ENCODE measurements at places on chromosomes 12 and 14.

GRCh38 chr12:75545636-75546035 is 34.2 kb upstream of the KRR1 start:
- DNase-seq = no peak

DNA sequence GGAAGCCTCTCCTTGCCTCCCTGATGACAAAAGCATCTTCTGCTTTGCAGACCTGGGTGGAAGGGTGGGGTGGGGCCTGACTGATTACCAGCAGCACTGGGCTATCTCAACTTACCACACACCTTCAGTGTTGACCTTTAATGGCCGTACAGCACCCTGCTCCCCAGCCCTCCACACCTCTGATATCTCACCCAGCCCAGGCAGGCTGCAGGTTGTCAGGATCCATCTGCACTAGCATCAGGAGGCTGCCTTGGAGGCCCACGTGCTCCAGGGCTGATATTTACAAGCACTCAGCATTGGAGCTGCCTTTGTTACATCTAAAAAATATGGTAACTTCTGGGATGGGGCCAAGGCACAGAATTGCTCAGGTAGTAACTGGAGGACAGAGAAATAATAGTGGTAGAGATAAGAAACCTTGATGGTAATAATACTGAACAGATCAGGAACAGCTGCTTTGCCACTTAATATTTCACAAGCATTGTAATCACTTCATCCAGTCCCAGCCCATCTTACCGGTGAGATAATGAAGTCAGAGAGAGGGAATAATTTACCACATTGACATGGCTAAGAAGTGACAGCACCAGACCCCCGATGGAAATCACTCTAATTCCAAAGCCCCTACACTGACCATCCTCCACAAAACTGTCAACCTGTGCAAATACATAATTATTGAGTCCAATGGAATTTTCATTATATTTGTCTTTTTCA is 125.2 kb upstream of the RFLNA start:
- DNase-seq = no peak

DNA sequence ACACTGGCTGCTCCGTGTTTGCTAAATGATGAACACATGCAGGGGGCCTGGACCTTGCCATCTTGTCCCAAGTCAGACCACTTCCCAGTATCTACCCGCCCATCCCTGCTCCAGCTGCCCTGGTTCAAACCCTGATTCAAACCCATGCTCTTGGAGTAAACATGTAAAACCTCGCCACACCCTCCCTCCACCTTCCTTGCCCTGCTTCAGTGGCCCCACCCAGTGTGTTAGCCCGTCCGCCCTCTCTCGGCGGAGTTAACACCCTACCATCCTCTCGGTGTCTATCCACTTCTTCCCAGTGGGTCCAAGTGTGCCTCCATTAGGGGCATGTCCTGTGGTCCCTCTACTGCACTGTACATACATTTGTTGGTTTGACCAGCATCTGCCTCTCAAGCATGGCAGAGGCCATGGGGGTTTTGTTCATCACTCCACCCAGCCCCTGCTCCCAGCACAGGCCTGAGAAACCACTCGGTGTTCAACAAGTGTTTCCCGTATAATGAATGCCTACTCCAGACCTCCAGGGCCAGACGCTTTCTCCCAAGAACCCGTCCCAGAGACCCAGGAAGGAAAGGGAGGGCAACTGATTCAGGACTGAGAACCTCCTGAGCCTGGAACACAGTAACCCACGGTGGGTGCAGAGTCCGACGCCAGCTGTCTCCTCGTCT is 37.1 kb downstream of the P2RX4 start:
- no peak for DNase-seq

GRCh38 chr14:68233101-68233784 is 413.7 kb downstream of the RAD51B start:
- no peak for DNase-seq

DNA sequence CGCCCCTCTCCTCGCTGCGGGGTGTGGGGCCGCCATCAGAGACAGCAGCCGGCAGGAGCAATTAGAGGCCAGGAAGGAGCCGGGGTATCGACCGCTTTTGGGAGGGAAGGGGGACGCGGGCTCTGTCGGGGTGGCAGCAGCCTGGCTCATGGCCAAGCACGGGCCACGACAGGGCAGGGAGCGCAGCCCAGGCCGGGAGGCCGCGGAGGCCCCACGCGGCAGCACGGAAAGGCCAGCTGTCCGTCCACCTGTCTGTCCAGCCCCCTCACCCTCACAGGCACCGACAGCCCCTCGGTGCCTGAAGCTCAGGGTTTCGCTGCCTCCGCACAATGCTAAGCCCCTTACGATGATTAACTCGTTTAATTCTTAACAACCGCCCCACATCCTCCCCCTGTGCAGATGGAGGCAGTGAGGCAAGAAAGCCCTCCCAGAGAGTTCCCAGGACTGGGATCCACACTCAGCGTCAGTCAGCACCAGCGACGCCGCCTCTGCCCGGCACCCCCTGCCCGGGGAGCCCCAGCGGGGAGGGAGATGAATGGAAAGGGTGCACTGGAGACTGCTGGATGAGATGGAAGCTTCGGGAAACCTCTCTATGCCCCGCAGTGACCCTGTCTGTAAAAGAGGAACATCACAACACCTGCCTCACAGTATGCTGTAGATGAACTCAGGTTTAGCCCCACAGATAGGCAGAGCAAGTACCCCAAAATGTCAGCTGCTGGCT is 23.7 kb downstream of the NCOR2 start:
- peak; percentile 55 for DNase-seq

DNA sequence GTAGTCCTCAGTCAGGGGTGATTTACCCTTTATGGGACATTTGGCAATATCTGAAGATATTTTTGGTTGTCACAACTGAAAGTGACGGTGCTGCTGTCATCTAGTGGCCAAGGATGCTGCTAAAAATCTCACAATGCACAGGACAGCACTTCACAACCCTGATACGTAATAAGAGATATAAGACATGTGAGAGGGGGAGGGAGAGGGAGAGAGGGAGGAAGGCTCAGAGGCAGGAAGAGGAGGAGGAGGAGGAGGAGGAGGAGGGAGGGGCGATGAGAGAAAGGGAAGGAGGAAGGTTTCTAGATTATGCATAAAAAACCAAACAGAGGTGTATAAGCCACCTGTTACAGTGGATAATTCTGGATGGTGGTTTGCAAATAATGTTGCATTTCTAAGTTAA is 14.3 kb downstream of the MYL2 start:
- no peak for DNase-seq

- DNase-seq = no peak
These were observed 3.9 kb downstream of the CTDSP2 start for GRCh38 chr12:57842342-57843294.

- DNase-seq = no peak
These were observed 24.3 kb downstream of the PPP1CC start for GRCh38 chr12:110718222-110718908.

- DNase-seq = peak; percentile 7
These were observed 249.3 kb upstream of the KRR1 start for GRCh38 chr12:75760573-75761294.

DNA sequence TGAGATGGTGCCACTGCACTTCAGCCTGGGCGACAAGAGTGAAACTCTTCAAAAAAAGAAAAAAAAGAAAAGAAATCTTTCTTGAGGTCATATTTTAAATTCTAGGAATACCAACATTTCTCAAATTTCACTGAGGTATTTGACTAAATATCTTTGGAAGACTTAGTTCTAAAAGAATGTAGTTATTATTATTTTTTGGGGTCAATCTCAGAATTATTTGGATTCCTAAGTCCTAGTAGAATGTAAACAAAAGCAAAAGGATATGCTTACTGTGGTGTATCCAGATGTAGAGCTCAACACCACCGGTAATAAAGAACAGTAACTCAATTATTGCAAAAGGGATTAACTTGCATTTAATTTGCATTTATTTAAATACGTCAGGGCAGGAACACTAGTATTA is 25.0 kb downstream of the PRICKLE1 start:
- no peak for DNase-seq

GRCh38 chr12:106214571-106214970 is 33.2 kb downstream of the CKAP4 start:
- no peak for DNase-seq

GRCh38 chr14:99792210-99792535 is 1.0 kb upstream of the EML1 start:
- DNase-seq = no peak

GRCh38 chr14:69594846-69595245 is 16.6 kb upstream of the SUSD6 start:
- DNase-seq = no peak

- DNase-seq = no peak
These were observed 410.7 kb downstream of the TMEM117 start for GRCh38 chr12:44246482-44247105.

DNA sequence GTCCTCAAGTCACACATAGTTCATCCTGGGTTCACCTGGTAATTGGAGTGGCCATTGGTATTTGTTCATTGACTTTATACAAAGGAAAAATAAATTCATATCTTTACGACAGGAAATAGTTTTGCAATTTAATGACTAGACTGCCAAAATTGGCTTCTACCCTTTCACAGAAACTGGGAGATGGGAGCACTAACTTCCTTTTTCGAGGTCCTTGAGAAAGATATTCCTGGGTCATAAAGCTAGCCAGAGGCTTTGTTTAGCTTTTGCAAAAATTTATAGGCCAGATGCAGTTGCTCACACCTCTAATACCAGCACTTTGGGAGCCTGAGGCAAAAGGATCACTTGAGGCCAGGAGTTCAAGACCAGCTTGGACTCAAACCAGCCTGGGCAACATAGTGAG is 10.2 kb upstream of the OR11G2 start:
- no peak for DNase-seq

DNA sequence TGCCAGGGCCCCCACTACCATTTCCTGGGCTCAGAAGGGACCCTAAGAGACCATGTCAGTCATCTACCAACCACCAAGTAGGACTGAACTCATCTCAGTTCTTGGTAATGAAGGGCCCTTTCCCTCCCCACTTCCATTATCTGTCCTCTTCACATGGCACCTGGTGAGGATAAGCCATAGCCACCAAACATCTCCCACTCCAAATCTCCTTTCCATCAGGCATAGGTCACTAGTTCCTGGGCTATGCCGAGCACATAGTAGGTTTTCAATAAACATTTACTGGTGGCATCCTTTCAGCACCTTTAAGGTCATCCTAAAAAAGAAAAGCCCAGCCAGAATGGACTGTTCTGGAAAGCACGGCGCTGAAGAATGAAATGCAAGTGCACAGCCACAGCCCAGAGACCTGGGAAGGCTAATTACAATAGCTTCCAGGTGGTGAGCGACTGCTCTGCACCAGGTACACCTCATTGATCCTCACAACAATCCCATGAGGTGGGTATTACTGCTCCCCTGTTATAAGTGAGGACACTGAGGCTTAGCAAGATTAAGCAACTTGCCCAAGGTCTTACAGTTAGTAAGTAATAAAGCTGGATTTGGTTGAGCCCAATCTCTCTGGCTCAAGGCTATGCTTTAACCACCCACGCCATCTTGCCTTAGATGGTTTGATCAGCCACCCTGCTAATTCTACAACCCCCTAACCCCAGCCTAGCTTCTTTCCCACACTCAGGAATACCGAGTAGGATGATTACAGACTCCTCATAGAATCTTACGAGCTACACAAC is 4.6 kb downstream of the SMUG1 start:
- no peak for DNase-seq

DNA sequence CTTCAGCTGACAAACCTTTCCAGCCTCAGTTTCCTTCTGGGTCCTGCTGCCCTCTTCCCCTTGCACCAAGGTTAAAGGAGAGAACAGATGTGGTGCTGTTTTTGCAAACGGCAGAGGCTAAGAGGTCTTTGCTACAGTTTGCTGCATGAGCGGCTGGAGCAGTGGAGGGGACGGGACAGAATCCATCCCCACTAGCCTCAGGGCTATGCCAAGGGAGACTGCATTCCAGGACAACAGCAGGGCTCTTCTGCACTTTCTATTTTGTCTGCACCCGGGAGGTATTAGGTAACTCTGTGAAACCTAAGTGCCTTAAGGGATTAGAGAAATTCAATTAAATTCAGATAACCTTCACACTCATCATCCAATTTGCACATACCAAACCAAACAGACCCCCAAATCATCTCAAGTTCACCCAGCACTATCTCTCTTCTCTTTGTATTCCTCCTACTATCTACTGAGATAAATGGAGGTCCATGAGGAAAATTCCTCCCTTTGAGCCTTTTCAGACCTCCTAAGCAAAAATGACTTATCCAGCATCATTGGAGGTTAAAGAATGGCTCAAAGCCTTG is 103.8 kb upstream of the VRK1 start:
- no peak for DNase-seq

GRCh38 chr12:121712190-121712460 is 427 bp upstream of the TMEM120B start:
- DNase-seq = peak; percentile 8

- DNase-seq = no peak
These were observed 25.2 kb downstream of the KIF26A start for GRCh38 chr14:104163541-104163940.

- DNase-seq = no peak
These were observed 193.7 kb upstream of the PWP1 start for GRCh38 chr12:107491856-107492255.

GRCh38 chr12:6345319-6346091 is 3.6 kb upstream of the TNFRSF1A start:
- DNase-seq = no peak

GRCh38 chr12:64733857-64734256 is 25.3 kb downstream of the GNS start:
- peak; percentile 65 for DNase-seq

GRCh38 chr12:58765653-58766512 is 154.4 kb downstream of the LRIG3 start:
- no peak for DNase-seq

- DNase-seq = peak; percentile 9
These were observed 29.0 kb downstream of the PEBP1 start for GRCh38 chr12:118164798-118165486.

DNA sequence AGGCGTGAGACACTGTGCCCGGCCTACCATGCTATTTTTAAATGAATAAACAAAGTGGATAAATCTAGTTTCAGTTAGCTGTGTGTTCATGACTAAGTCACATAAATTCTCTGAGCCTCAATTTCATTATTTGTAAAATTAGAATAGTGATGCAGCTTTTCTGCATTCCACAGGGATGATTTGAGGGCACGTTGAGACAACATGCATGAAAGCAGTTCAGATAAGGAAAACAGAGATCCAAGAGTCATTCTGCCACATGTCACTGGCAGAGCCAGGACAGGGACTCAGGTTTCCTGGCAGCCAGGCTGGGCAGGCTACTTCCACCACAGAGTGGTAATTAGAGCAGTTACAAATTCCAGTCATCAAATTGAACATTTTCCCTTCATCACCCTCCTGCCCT is 2.9 kb upstream of the PPP4R4 start:
- peak; percentile 30 for DNase-seq

DNA sequence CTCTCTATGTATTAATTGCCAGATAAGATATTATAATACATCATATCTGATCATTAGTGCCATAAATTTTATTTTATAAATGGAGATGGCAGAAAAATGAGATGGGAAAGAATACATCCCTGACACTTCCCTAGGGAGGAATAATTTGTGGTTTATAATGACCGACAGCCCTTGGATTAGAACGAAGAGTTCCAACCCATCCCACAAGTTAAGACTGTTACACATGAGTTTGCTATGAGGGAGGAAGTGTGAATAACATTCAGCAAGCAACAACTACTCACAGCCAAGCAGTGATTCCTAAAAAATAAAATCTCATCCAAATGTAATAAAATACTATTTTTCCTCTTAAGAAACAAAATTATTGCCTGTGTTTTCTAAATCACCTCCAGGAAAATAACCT is 299.0 kb downstream of the CCDC91 start:
- no peak for DNase-seq

- no peak for DNase-seq
These were observed 115.6 kb upstream of the FAR2 start for GRCh38 chr12:29033519-29033918.
